ENCODE measurements at places on chromosomes 1 and 21.

DNA sequence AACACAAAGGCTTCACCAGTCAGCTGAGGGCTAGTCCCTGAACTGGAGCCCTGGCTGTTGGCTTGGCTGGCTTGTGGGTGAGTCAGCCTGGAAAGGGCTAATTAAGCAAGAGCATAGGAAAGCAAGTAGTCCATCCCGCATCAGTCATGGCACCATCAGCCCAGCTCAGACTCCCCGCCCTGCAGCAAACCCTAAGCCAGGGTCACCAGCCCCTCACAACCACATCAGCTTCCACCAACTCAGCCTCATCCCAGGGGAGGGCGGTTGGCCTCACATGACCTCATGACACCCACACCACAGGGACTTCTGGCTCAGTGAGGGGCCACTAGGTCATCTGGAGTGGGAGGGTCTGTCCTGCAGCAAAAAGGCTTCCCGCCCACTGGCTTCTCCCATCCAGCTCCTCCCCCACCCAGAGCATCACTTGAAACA lies 7.0 kb upstream of the SPATC1L start:
- no peak for DNase-seq

DNA sequence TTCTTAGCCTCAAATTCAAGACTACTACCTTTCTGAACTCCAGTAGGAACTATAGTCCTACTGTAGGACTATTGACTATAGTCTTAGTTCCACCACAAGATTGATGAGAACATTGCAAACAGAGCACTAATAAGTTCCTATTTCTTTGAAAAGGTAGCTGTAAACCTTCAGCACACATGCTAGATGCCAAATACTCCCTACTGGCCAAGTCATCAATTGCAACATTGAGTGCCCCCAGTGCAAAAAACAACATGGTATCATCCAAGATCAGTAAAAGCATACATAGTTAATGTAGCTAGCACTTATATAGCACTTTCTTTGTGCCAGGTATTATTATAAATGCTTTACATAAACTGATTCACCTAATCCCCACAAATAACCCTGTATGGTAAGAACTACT lies 99.8 kb downstream of the MRPL39 start:
- peak; percentile 12 for DNase-seq

DNA sequence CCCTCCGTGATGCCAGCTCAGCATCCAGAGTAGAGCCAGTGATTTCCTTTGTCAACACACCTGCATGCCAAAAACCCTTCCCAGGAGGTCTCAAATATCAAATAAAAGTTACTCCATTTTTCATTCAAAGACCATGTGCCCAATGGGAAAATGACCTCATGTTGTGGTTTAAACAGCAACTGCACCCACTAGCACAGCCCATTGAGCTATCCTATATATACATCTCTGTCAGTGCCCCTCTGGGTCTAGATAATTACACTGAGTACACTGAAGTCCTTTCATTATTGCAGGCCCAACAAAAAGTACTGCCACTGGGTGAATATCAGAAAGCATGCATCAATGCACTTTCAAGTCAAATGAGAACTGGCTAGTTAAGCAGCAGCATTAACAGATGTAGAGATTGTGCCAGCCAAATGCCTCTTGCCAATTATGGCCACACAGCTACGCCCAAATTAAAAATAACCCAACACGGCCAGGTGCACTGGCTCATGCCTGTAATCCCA lies 117.7 kb downstream of the SLC45A1 start:
- DNase-seq, result no peak

DNA sequence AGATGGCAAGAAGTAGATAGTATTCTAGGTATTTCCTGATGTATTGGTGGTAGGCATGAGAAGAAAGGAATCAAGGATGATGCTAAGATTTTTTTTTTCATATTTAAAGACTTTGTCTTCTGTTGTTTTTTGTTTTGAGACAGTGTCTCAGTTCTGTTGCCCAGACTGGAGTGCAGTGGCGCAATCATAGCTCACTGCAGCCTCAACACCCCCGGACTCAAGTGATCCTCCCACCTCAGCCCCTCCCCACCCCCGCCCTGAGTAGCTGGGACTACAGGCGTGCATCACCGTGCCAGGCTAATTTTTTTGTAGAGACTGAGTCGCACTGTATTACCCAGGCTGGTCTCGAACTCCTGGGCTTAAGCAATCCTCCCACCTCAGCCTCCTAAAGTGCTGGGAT lies 2.8 kb upstream of the CAPZB start:
- no peak for DNase-seq

GRCh38 chr1:201059871-201060555 lies 36.5 kb upstream of the KIF21B start:
- DNase-seq, result no peak

GRCh38 chr1:191577213-191577612 lies 581.0 kb upstream of the RGS18 start:
- DNase-seq, result no peak

Data from SHP77 treated with DMSO at 0.1 percent for 48 hours (cell line).